ENCODE measurements at places on chromosomes 4 and X. TPM values are rescaled to one million over a fixed set of nuclear protein-coding genes. Genes with fewer than 3 reads are reported as not detected.

- H3K27ac ChIP-seq = no peak overlapping the region
- DNase-seq = no peak
- H3K36me3 ChIP-seq = no peaks in the 10 kb centered on the region
- no peaks in the 10 kb centered on the region for H3K27me3 ChIP-seq
- H3K4me3 ChIP-seq = no peak overlapping the region
These were observed 463.9 kb upstream of the PCDH7 start for GRCh38 chr4:30256116-30256832.

DNA sequence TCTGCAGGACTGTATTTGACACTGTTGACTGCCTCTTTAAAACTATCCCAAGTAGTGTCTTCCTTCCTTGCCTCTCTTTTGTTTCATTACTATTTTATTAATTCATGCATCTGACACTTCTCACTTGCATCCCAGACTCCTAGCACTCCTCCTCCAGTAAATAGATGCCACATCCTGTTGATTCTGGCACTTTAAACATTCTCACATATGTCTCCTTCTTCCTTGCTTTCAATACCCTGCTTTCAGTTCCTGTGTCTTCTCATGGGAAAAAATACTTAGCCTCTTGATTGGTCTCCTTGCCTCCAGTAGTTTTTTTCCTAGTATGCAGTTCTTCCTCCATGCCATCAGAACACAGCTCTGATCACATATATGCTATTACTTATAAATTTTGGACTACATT lies 5.1 kb downstream of the RNF128 start:
- DNase-seq = no peak
- H3K4me3 ChIP-seq = no peak overlapping the region
- no peaks in the 10 kb centered on the region for H3K27me3 ChIP-seq

DNA sequence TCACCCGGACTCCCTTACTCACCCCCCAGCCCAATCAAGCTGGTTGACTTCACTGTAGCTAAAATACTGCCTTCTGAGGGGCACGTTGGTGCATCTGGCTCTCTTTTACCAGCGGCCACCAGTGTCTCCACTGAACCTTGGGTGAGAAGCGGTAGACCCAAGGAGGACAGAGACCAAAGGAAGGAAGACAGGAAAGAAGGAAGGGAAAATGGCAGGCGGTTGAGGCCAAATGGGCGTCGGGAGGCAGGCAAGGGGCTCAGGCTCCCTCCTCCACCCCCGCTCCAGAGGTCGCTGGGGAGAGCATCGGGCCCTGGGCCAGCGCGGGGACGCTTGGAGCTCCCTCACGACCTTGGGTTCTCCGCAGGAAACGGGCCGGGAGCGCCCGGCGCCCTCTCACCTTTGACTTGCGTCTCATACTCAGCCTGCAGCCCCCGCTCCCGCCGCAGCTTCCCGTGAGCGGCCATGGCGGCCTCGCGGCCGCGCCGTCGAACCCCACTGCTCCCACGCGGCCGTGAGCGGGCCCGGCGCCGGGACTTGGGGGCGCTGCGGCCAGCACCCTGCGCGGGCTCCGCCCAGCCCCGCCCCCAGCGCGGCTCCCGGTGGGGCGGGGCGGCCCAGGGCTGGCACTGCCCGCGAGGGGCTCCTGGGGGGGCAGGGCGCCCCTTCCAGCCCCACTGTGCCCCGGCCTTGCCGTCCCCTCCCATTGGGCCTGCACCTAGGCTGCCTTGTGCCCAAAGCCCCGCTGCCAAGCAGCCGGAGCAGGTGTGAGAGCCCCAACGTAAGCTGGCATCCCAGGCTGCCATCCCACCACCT lies at the start of gene ARHGAP4:
Gene ARHGAP4 (minus strand): TSS at position 526 of the 813 bp plus-strand sequence. CDS start 62 bp downstream, at position 464.
- H3K4me3 ChIP-seq = no peak within 1 kb of the TSS
- peak within 1 kb of the TSS; percentile 90 for H3K27ac ChIP-seq
- no peaks in the 10 kb centered on the region for H3K4me1 ChIP-seq
- DNase-seq = no peak

GRCh38 chr4:26596843-26597242 lies 13.0 kb downstream of the TBC1D19 start:
- no peak overlapping the region for H3K27ac ChIP-seq
- H3K36me3 ChIP-seq = no peaks in the 10 kb centered on the region
- H3K27me3 ChIP-seq = no peaks in the 10 kb centered on the region
- DNase-seq = no peak

DNA sequence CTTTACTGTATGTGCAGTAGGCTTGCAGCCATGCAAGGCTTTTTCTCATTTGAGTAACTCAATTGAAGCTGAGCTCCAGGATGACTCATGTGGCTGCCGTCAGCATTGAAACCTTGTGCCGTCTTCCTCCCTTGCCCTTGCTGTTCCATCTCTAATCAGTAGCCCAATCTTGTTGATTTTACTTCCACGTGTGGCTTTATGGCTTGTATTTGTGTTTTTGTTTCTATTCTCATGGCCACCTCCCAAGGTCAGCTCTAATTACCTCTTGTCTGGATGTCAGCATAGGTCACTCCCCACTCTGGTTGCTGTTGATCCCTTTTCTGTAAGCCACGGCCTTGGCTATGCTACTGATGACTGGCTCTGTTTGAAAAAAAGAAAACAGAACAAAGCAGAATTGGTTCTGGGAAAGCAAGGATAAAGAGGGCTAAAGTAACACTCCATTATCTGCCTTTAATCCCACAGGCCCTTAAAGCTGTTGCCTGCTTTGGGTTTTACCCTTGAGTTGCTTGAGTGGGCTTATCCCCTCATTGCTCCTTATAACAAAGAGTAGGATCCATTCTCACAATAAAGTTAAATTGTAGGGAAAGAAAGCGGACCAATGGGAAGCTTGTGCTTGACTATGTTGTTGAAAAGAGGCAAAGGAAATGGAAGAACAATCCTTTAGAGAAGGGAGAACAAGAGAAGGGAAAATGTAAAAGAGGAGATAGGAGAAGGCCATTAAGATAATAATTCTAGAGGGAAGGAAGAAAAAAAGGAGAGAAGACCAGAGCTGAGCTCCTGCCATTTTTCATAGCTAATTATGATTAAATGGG lies 173.9 kb upstream of the PGRMC2 start:
- H3K4me1 ChIP-seq = no peaks in the 10 kb centered on the region
- no peak overlapping the region for H3K27ac ChIP-seq
- H3K27me3 ChIP-seq = no peaks in the 10 kb centered on the region
- no peak for DNase-seq
- no peaks in the 10 kb centered on the region for H3K36me3 ChIP-seq

DNA sequence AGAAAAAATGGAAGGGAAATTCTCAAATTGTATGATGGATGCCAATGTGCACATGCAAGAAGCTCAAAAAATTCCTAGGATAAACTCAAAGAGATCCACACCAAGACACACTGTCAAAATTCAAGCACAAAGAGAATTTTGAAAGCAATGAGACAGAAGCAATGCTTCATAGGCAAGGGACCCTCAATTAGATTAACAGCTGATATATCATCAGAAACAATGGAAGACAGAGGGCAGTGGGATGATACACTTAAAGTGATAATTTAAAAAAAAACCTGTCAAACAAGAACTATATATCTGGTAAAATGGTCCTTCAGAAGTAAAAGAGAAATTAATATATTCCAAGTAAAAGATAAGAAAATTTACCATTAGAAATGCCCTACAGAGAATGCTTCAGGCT lies 306.3 kb upstream of the PCDH7 start:
- no peak for DNase-seq
- no peaks in the 10 kb centered on the region for H3K36me3 ChIP-seq
- H3K4me1 ChIP-seq = no peaks in the 10 kb centered on the region

DNA sequence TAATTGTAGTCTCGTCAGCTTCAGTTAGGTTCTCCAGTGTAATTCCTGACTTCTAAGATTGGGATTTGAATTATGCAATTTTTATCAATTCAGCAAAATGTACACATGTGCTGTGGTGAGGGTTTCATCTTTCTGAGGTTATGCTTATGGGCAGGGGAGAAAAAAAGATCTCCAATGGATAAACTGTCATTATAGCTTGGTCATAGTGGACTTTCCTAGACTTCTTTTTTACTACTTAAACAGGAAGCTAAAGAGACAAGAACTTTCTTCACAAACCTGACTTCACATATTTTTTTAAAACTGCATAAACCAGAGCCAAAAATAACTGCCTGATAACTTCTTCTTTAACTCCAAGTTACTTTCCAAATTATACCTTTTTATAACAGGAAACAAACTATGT lies 21.7 kb upstream of the SPP1 start:
- H3K27me3 ChIP-seq = no peaks in the 10 kb centered on the region
- H3K4me3 ChIP-seq = no peak overlapping the region
- DNase-seq = no peak
- H3K36me3 ChIP-seq = no peaks in the 10 kb centered on the region
- H3K27ac ChIP-seq = no peak overlapping the region

- H3K27me3 ChIP-seq = no peaks in the 10 kb centered on the region
- no peak overlapping the region for H3K27ac ChIP-seq
- no peak for DNase-seq
- no peak overlapping the region for H3K4me3 ChIP-seq
- H3K4me1 ChIP-seq = no peaks in the 10 kb centered on the region
These were observed 194.0 kb downstream of the GASK1B start for GRCh38 chr4:157978680-157979361.

DNA sequence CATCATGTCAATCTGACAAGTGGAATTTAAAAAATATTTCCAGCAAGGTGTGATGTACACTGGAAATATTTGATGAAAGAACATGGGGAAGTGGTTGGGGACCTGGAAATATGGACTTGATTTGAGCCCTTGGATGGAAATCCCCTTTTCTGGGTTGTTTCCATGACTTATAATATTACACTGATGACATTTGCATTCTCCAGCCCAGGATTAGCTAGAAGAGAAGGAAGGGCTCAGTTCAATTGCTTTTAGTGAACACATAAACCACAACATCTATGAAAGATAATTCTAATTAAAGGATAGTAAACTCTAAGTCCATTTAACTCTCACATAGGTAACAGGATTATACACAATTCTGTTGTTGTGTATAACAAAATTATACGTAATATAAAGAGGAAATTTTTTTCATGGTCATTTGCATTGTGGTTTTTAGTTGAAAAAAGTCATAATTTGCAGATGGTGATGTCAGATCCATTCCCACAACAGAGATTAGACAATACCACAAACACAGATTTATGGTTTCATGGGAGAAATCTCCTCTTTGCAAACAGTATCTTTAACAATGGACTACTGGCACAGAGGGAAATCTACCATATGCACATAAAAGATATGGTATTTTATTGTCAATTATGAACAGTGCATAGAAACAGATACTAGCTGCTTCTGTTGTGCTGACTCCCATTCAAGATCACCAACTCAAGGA lies 126.5 kb downstream of the DKK2 start:
- no peaks in the 10 kb centered on the region for H3K27me3 ChIP-seq
- DNase-seq = no peak
- H3K4me3 ChIP-seq = no peak overlapping the region
- H3K27ac ChIP-seq = no peak overlapping the region
- no peaks in the 10 kb centered on the region for H3K36me3 ChIP-seq
- H3K4me1 ChIP-seq = no peaks in the 10 kb centered on the region

GRCh38 chrX:126723881-126724280 lies 95.6 kb upstream of the PRR32 start:
- no peaks in the 10 kb centered on the region for H3K27me3 ChIP-seq
- DNase-seq = no peak
- no peaks in the 10 kb centered on the region for H3K4me1 ChIP-seq
- H3K27ac ChIP-seq = no peak overlapping the region
- H3K4me3 ChIP-seq = no peak overlapping the region

- H3K27me3 ChIP-seq = no peaks in the 10 kb centered on the region
- no peak for DNase-seq
- H3K36me3 ChIP-seq = no peaks in the 10 kb centered on the region
- H3K4me3 ChIP-seq = no peak overlapping the region
- no peak overlapping the region for H3K27ac ChIP-seq
These were observed 8.5 kb downstream of the FRAS1 start for GRCh38 chr4:78065508-78066192.

GRCh38 chr4:138085736-138086305 lies 156.3 kb downstream of the SLC7A11 start:
- H3K4me3 ChIP-seq = no peak overlapping the region
- no peak overlapping the region for H3K27ac ChIP-seq
- H3K36me3 ChIP-seq = no peaks in the 10 kb centered on the region
- no peak for DNase-seq

DNA sequence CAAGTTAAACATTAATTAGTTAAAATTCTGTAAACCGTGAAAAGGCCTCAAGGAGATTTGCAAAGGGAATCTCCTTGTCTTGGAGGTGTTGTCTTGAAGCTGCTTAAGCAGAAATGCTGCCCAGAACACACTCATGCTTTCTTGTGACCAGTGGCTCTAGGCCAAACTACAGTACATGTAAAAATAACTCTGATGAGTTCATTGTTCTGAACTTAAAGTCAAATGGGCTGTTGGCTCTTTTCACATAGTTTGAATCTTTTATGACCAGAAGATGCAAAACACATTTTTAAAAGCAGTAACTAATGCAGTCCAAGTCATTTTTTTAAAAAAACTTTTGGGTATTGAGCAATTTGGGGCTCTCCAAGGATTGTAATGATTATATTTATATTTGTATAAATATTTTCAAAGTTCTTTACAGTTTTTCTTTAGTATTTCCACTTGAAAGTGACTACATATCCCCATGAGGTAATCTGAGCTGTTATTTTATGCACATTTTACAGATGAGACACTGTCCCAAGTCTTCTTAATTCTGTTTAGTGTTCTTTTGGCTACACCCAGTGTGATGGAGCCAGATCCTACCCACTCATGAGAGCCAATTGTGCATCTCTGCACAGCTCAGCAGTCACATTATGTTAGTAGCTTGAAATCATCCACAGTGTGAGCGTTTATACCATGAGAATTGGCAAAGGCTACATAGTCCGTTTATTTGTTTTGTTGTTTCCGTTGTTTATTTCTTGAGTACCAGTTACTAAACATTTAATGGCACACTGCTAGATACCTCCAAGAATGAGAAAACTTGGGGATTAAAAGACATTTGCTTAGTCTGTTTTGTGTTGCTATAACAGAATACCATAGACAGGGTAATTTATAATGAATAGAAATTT lies 112.8 kb upstream of the ATXN3L start:
- peak overlapping the region; percentile 72 for H3K27ac ChIP-seq

GRCh38 chrX:12611471-12611870 lies 179.7 kb upstream of the PRPS2 start:
- DNase-seq = no peak
- H3K27me3 ChIP-seq = no peaks in the 10 kb centered on the region
- H3K27ac ChIP-seq = no peak overlapping the region
- H3K36me3 ChIP-seq = no peaks in the 10 kb centered on the region
- H3K4me1 ChIP-seq = no peaks in the 10 kb centered on the region
- H3K4me3 ChIP-seq = no peak overlapping the region

DNA sequence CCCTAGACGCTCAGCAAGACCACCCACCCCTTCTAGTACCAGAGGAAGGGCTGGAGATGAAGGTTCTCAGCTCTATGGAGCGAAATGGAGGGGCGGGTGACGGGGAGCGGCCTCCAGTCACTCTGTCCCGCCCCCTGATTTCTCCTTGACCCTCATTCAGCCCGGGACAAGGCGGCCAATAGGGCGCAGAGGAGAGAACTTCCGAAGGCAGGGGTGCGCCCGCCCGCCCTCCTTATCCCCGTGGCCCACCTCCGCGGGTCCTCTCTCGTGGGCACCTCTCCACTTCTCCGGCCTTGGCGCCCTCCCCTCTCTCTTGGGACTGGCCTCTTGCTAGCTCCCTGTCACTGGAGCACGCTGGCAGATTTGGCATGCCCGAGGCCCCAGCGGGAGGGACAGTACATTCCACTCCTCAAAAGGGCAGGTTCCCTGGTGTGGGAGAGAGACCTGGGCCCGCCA lies 1.1 kb upstream of the SEPTIN6 start:
- H3K27me3 ChIP-seq = no peaks in the 10 kb centered on the region
- no peaks in the 10 kb centered on the region for H3K36me3 ChIP-seq
- H3K27ac ChIP-seq = peak overlapping the region; percentile 93
- H3K4me1 ChIP-seq = no peaks in the 10 kb centered on the region
- no peak for DNase-seq

The NXF2B gene
- not detected for polyA plus RNA-seq

The SPON2 gene
- 33.6 TPM for polyA plus RNA-seq

The LAMTOR3 gene
- polyA plus RNA-seq = 201 TPM

The CHRDL1 gene
- polyA plus RNA-seq = 11.4 TPM

The FRAS1 gene
- polyA plus RNA-seq = not detected

The MID1 gene
- polyA plus RNA-seq = 3.6 TPM

The DCX gene
- polyA plus RNA-seq = under 0.01 TPM

The TLL1 gene
- 0.99 TPM for polyA plus RNA-seq

Data from sigmoid colon (tissue), 7 donors.